HCEC 1CT (cell line): ENCODE measurements at places on chromosomes 4 and X.

DNA sequence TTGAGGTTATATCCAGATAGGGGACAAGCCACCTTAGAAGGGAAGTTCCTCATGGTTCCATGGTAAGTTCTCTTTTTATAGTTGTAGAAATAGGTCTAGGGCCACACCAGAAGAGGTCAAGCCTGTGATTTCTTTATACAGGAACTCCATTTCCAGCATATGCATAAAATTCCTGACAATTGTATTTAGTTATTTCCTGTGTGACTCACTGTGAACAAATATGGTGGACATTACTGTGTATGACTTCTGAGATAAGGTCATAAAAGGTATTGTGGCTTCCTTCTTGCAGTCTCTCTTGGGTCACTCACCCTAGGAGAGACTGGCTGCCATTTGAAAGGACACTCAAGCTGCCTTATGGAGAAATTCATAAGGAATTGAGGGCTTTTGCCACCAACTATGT is 2.2 kb upstream of the C4orf36 start:
- DNase-seq: peak; percentile 58

GRCh38 chr4:4829837-4830236 is 29.6 kb upstream of the MSX1 start:
- no peak for DNase-seq

DNA sequence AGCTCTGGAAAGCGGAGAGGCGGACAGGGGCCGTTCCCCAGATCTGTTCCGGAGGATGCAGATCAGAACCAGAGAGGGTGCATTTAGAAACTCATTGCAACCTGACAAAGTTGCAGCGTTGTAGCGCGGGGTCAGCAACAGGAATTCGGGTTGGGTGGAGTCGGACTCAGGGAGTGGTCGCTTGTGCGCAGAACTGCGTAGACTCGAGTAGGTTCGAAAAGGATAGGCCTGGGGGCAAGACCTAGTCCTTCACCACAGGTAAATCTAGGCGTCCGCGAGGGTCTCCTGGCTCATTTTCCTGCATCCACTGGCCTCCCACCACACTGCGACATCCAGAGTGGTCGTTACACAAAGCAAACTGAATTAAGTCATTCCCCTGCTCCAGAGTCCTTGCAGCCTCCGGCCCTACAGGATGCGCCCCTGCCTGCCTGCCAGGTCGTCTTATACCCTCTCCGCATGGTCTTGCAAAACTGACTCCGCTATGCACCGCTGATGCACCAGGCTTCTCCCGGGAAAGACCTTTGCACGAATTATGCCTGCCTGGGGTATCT is 4.7 kb upstream of the ZNF518B start:
- DNase-seq: no peak

- no peak for DNase-seq
Measured at GRCh38 chr4:93671093-93671492, 157.5 kb upstream of the ATOH1 start.

DNA sequence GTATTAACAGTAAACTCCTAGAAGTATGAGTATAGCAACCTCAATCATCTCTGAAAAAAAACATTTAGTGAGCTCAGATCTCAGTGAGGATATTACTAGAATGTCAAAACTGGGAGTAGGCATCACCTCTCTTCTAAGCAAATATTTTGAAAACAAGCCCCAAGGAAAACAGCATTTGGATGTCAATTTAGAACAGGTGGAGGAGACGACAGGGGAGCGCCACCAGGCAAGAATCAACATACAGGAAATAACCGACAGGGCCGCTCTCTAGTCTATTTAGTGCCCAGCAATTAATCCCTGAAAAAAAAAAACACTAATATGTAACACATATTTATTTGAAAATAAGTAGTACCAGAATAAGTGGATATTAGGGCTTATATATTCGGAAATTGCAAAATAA is 940.3 kb upstream of the ADGRL3 start:
- no peak for DNase-seq

DNA sequence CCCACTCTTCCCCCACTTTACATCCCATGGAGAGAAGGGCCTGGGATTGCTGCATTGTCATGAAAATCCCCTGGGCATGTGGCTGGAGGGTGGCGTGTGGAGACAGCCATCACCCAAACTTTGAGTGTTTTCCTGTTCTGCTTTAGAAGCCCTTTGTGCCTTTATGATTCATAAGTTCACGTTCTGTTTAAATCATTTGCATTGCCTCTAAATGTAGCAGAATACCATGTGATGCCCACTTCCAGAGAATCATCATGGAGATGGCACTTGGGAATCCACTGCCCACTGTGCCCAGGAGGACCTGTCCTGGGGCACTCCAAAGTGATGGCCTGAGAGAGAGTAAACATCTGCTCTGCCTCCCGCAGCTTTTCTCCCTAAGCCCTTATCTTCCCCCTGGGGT is 52.8 kb downstream of the MED28 start:
- DNase-seq: no peak

DNA sequence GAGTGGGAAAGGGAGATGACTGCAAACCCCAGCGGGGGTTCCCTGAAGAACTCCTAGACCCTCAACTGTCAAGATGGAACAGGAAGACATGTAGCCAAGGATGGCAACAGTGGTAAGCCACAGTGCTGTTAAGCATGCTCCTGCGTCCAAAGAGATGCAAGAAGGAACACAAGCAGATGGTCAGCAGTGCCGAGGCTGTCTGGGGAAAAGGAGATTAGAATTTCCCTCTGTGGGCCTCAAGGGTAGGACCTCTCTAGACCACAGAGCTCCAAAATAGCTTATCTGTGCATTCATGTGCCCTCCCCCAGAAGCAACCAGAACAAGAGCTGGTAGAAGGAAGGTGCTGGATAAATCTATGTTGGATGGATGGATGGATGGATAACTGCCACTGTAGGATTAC is 82.0 kb upstream of the CPEB2 start:
- DNase-seq: no peak

GRCh38 chr4:121236353-121237068 is 72.4 kb upstream of the TNIP3 start:
- DNase-seq: no peak

DNA sequence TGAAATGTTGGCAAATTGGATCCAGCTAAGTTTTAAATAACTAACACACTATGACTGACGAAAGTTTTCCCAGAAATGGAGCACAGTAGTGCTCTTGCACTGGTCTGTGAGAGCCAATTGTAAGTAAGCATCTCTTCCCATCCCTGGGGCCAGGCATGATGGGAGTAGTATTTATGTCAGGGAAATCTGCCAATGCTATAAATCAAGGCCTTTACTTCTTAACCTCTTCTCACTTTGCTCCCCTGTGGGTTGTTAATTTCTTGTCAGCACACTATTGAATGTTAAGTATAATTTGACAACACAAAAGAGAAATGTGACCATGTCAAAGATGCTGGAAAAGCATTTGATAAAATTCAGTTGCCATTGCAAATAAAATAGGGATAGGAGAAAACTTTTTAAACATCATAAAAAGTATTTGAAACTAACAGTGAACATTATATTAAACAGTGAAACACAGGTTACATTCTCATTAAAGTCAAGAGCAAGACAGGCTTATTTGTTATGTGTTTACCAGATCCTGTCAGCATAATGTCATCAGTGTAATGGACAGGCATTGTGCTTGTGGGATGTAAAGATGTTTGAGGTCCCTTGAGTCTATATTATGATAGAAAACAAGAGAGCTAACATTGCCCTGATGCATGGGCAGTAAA is 5.0 kb downstream of the F8A1 start:
- DNase-seq: no peak

DNA sequence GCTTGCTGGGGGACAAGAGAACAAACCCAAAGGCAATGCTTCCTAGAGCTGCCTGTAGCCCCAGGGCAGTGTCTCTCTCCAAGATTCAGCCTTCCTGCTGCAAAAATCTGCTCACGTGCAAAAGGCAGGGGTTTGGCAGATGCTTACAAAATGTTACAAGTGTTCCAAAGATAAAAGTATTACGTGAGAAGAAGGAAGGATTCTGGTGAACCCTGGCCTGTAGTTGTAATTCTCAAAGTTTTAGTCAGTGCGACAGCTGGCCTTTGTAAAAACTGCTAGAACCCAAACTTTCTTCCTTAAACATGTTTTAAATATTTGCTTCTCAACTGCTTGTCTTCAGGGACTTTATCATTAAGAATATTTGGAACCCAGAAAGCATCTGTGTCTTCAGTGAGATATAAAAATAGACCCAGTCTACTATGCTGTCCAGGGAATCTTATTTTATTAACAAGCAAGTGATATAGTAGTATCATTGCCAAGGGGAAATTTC is 232.3 kb downstream of the FRMPD4 start:
- peak; percentile 72 for DNase-seq

DNA sequence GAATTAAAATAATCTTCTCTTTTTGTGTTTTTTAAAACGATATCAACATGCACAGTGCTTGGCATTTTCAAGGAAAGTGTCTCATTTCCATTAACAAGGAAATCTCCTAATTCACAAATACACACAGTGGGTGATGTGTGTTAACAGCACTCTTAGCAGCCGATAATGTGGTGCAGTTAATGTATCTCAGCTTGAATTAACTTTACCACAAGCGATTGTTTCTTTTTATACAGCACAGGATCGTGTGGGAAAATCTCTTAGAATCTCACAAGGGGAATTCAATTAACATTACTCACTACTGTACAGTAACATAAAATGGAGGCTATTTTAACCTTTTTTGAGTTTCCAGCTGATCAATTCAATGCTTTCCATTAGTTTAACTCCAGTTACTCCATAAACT is 1841.9 kb downstream of the STIM2 start:
- DNase-seq: no peak

DNA sequence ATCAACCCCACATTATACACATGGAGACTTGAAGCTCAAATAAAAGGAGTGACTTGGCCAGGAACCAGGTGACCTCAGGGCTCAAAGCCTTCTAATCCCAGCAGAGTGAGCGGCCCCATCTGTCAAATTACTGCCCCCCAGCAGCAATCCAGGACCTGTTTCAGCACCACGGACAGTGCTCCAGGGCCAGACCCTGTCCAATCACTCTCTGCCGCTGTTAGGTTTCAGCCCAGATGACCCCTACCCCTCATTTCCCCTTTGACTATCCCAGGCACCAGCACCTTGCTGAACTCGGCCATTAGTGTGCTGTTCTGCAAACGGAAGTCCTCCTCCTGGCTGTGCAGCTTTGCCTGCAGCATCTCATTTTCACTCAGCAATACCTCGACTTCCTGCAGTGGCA is 5.1 kb downstream of the GRIPAP1 start:
- no peak for DNase-seq

- DNase-seq: no peak
Measured at GRCh38 chrX:36543499-36543898, 464.7 kb upstream of the FAM47C start.

GRCh38 chr4:96471956-96472867 is 632.3 kb downstream of the PDHA2 start:
- no peak for DNase-seq

- no peak for DNase-seq
Measured at GRCh38 chr4:39883646-39884045, 94.1 kb downstream of the PDS5A start.

- no peak for DNase-seq
Measured at GRCh38 chrX:151687635-151688034, 7.6 kb upstream of the PRRG3 start.

GRCh38 chr4:26346203-26346620 is 25.4 kb downstream of the RBPJ start:
- no peak for DNase-seq

DNA sequence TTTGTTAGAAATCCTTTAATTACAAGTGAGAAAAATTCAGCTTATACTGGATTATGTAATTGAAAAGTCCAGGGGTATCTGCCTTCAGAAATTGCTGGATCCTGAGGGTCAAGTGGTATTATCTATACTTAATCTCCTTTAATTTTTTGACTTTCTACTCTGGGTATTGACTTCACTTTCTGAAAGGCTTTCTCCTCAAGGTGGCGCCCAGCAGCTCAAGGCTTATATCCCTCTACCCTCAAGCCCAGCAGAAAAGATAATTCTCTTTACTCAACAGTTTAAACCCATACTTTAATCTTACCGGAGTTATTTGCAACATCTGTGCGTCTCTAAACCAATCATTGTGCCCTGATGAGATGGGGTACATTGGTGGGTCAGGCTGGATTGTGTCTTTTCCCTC is 129.5 kb downstream of the LARP7 start:
- DNase-seq: peak; percentile 3

GRCh38 chr4:109665783-109666485 is 37.3 kb downstream of the CASP6 start:
- DNase-seq: no peak

GRCh38 chrX:1673337-1673736 is 58.5 kb downstream of the ASMT start:
- DNase-seq: no peak

DNA sequence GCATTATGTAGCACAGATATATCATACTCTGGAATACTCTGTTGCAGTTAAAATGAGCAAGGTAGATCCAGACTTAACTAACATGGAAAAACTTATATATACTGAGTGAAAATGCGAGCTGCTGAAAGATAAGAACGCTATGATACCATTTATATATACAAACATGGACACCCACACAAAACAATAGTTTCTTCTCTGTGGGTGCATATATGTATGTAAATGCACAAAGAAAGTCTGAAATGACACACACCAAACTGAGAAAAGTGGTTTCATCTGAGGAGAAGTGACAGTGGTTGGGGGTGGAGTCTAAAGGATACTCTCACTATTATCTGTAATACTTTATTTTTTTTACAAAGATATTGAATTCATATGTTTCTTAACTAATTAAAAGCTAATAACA is 12.2 kb upstream of the FGF2 start:
- DNase-seq: no peak

DNA sequence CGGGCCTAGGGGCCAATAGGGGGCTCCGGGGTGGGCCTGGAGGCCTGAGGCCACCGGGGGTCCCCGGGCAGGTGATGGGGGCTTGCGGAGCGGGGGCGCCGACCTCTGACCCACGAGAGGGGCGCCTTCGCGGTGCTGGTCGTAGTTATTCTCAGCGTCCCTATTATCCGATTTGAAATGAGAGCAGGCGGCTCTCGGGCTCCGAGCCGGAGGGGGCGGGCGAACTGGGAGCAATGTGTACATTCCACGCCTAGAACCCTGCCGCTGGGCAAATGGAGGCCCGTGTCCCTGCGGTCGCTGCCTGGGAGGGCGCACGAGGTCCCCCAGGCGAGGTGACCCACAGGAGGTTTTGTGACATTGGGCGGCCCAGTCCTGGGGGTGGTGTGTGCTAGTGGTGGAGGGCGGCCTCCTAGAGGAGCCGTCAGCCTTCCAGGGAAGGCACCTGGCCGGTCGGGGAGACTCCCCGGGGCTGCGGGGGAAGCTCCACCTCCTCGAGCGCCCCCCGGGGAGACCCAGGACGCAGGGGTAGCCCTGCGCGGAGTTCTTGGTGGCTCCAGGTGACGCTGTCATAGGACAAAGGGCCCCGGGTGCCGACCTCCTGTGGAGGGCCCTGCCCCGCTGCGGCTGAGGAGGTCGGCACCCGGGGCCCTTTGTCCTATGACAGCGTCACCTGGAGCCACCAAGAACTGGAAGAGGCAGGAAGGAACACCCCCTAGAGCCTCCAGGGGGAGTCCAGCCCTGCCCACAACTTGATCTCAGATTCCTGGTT is 102.6 kb upstream of the PRKX start:
- peak; percentile 10 for DNase-seq

DNA sequence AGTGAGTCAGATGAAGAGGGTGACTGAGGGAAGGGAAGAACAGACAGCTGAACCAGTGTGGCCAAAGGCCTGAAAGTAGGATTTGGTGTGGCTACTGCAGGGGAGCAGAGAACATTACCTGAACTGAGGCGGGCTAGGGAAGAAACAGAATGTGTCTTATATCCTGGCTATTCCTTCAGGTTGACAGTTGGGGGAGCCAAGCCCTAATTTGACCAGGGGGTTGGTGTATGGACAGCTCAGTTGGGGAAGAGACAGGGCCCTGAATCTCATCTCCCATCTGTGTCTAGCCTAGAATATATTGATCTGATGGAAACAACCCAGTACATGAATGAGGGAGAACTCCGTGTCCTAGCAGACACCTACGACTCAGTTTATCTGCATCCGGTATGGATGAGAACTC is 4.2 kb downstream of the HDAC6 start:
- no peak for DNase-seq
